Stomach (tissue), 19 donors: ENCODE measurements at places on chromosomes 2 and 18. TPM values are rescaled to one million over a fixed set of nuclear protein-coding genes. Genes with fewer than 3 reads are reported as not detected.

The ADGRF3 gene
- 0.31 TPM for polyA plus RNA-seq

The TSPYL6 gene
- not detected for polyA plus RNA-seq

The LINC00305 gene
- polyA plus RNA-seq = not detected

The IL1RL2 gene
- 0.61 TPM for polyA plus RNA-seq

The TEX44 gene
- not detected for polyA plus RNA-seq

The HTR2B gene
- not detected for polyA plus RNA-seq

The SPP2 gene
- not detected for polyA plus RNA-seq

The TDRD15 gene
- polyA plus RNA-seq = not detected

The SLC5A7 gene
- polyA plus RNA-seq = 0.18 TPM

The HOXD12 gene
- polyA plus RNA-seq = not detected

The C2orf78 gene
- polyA plus RNA-seq = not detected

The CXCR1 gene
- polyA plus RNA-seq = 0.62 TPM

The ANAPC1 gene
- 6.1 TPM for polyA plus RNA-seq

The MOGAT1 gene
- polyA plus RNA-seq = 0.15 TPM

The SLC35F6 gene
- polyA plus RNA-seq = 4.9 TPM

The ARHGAP15 gene
- polyA plus RNA-seq = 3.8 TPM

The IL36RN gene
- polyA plus RNA-seq = 1.8 TPM

The TUBA4B gene
- not detected for polyA plus RNA-seq

The CCT4 gene
- polyA plus RNA-seq = 75.5 TPM

The SKA1 gene
- polyA plus RNA-seq = 2.1 TPM

The AKAIN1 gene
- not detected for polyA plus RNA-seq

The DSG4 gene
- polyA plus RNA-seq = not detected

The CFC1 gene
- 11.9 TPM for polyA plus RNA-seq

The COL4A4 gene
- 0.50 TPM for polyA plus RNA-seq

The RASGRP3 gene
- polyA plus RNA-seq = 6.3 TPM

The FLACC1 gene
- polyA plus RNA-seq = 0.46 TPM

The CCDC138 gene
- 2.1 TPM for polyA plus RNA-seq

The ZFAND2B gene
- polyA plus RNA-seq = 46.6 TPM

The OTX1 gene
- 0.10 TPM for polyA plus RNA-seq

The ZSWIM2 gene
- polyA plus RNA-seq = not detected

The CCDC148 gene
- not detected for polyA plus RNA-seq

The ABCB11 gene
- polyA plus RNA-seq = not detected

The SULT1C4 gene
- polyA plus RNA-seq = 2.0 TPM

The ANKRD30BL gene
- polyA plus RNA-seq = not detected

The HOXD9 gene
- 0.76 TPM for polyA plus RNA-seq

The RBMS1 gene
- polyA plus RNA-seq = 15.6 TPM

The KIF3C gene
- 1.1 TPM for polyA plus RNA-seq

The CAVIN2 gene
- polyA plus RNA-seq = 6.2 TPM

The TWIST2 gene
- 13.0 TPM for polyA plus RNA-seq

The EML6 gene
- 1.6 TPM for polyA plus RNA-seq

The PPIG gene
- 22.0 TPM for polyA plus RNA-seq

The RMDN2 gene
- 1.8 TPM for polyA plus RNA-seq

The NT5DC4 gene
- not detected for polyA plus RNA-seq

The MGAT5 gene
- polyA plus RNA-seq = 5.4 TPM

The CPO gene
- not detected for polyA plus RNA-seq

The AQP12B gene
- polyA plus RNA-seq = not detected

The OSR1 gene
- polyA plus RNA-seq = 5.5 TPM

The KYNU gene
- polyA plus RNA-seq = 3.9 TPM

The ACMSD gene
- polyA plus RNA-seq = not detected

The GATA6 gene
- polyA plus RNA-seq = 37.9 TPM

The EPAS1 gene
- polyA plus RNA-seq = 82.6 TPM

The STK39 gene
- 18.3 TPM for polyA plus RNA-seq
